ENCODE measurements at places on chromosomes 6 and 20. TPM values are rescaled to one million over a fixed set of nuclear protein-coding genes. Genes with fewer than 3 reads are reported as not detected.

SOBP gene
- 7.5 TPM for total RNA-seq

COX4I2 gene
- total RNA-seq, result 8.9 TPM

CTSZ gene
- 185 TPM for total RNA-seq

MRPL14 gene
- total RNA-seq, result 30.8 TPM

FAM162B gene
- total RNA-seq, result 2.0 TPM

CDH4 gene
- not detected for total RNA-seq

EYA2 gene
- total RNA-seq, result 2.2 TPM

NKAIN2 gene
- not detected for total RNA-seq

KHDC1L gene
- not detected for total RNA-seq

TSHZ2 gene
- total RNA-seq, result 39.2 TPM
